ENCODE measurements at places on chromosomes 2 and 18. TPM values are rescaled to one million over a fixed set of nuclear protein-coding genes. Genes with fewer than 3 reads are reported as not detected.

The KLHL14 gene
- total RNA-seq, result under 0.01 TPM

The ASXL3 gene
- 1.1 TPM for total RNA-seq

The RUFY4 gene
- total RNA-seq, result not detected

The ZNF892 gene
- total RNA-seq, result 4.0 TPM

The VAMP5 gene
- 35.8 TPM for total RNA-seq

The FAP gene
- total RNA-seq, result 274 TPM

The LYG1 gene
- 0.85 TPM for total RNA-seq

The LINC00305 gene
- total RNA-seq, result not detected

The HNMT gene
- total RNA-seq, result 28.0 TPM

The MC5R gene
- under 0.01 TPM for total RNA-seq

The GPR75 gene
- 1.2 TPM for total RNA-seq

The SERPINE2 gene
- 542 TPM for total RNA-seq

The POTEI gene
- total RNA-seq, result under 0.01 TPM

The FBLN7 gene
- total RNA-seq, result 7.6 TPM

The CCT7 gene
- 304 TPM for total RNA-seq

The RAD51AP2 gene
- under 0.01 TPM for total RNA-seq

The FSHR gene
- total RNA-seq, result not detected

The TPO gene
- total RNA-seq, result not detected

The ACVR1C gene
- total RNA-seq, result 0.85 TPM

The ZDBF2 gene
- 26.2 TPM for total RNA-seq

The LIMS3 gene
- 1.1 TPM for total RNA-seq

The DNAJC5G gene
- total RNA-seq, result not detected

The RAX gene
- not detected for total RNA-seq

The MC4R gene
- total RNA-seq, result under 0.01 TPM

The PEX13 gene
- total RNA-seq, result 37.0 TPM

The RIF1 gene
- total RNA-seq, result 47.7 TPM

The GNAL gene
- 0.28 TPM for total RNA-seq

The SIGLEC15 gene
- total RNA-seq, result 1.7 TPM

The DUSP2 gene
- total RNA-seq, result 2.3 TPM

The NUP35 gene
- 23.2 TPM for total RNA-seq

The RNU2-63P gene
- total RNA-seq, result not detected

The FOXI3 gene
- not detected for total RNA-seq

The CXCR4 gene
- total RNA-seq, result 0.85 TPM

The IL36A gene
- total RNA-seq, result not detected

The C2orf68 gene
- 11.3 TPM for total RNA-seq

The NXPH2 gene
- total RNA-seq, result 0.28 TPM

The SLC9A2 gene
- not detected for total RNA-seq

The CXCR2 gene
- total RNA-seq, result not detected

The SATB2 gene
- total RNA-seq, result 9.9 TPM

The PCARE gene
- total RNA-seq, result not detected

The PIKFYVE gene
- total RNA-seq, result 30.7 TPM
